ENCODE measurements at places on chromosomes 5 and 9. TPM values are rescaled to one million over a fixed set of nuclear protein-coding genes. Genes with fewer than 3 reads are reported as not detected.

GRCh38 chr5:57538341-57538955 is 55.8 kb upstream of the ACTBL2 start:
- DNase-seq: peak; percentile 79

DNA sequence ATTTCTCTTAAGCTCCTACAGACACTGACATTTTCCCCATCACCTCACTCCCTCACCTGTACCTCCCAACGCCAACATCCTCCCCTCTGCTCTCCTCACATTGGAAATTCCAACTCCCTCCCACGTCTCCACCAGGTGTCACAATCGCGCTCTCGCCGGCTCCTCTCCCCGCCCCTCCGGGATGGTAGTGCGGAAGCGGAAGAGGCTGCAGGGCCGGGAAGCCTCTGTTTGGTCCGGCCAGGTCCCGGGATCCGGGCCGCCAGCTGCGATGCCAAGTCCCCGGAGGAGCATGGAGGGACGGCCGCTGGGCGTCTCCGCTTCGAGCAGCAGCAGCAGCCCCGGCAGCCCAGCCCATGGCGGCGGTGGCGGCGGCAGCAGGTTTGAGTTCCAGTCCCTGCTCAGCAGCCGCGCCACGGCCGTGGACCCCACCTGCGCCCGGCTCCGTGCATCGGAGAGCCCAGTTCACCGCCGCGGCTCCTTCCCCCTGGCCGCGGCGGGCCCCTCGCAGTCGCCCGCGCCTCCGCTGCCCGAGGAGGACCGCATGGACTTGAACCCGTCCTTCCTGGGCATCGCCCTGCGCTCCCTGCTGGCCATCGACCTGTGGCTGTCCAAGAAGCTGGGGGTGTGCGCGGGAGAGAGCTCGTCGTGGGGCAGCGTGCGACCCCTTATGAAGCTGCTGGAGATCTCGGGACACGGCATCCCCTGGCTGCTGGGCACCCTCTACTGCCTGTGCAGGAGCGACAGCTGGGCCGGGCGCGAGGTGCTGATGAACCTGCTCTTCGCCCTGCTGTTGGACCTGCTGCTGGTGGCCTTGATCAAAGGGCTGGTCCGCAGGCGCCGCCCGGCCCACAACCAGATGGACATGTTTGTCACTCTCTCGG is at the start of gene PLPP6:
TSS of gene PLPP6 (plus strand) at position 187 of the 881 bp plus-strand sequence. CDS start at position 269, 82 bp downstream.
- DNase-seq: peak; percentile 75

DNA sequence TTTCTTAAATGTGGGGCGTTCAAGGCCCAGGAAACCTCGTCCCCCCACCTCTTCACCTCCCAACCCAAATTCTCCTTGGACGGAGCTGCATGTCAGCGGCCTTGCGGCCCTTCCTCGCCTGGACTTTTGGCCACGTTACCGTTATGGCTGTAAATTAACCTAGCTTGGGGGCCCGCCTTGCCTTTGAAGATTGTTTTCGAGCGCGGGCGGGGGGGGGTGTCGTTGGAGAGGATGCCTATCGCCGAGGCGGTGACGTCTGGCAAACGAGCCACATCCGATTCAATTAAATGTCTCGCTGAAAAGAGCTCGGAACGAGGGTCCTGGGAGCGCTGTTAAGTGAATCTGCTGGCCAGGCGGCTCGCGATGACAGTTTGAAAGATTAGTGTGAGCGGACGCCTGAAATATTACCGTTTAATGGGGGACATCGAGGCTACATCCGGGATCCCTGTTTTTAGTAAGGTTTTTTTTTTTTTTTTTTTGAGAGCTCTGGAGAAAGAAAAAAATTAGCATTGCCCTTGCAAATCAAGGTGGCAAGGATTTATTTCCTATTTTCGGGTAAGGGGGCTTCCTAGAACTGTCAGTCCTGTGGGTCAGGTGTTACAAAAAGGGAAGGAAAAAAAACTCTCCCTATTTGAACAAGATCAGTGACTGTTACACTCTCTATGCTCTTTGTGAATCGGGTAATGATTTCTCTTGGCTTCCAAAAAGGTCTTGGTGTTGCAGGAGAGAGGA is 2.3 kb upstream of the NKX2-5 start:
- no peak for DNase-seq

GRCh38 chr5:170439223-170439943 is 50.2 kb upstream of the KCNMB1 start:
- no peak for DNase-seq

GRCh38 chr5:88888848-88889188 is 5.8 kb upstream of the MEF2C start:
- DNase-seq: no peak

DNA sequence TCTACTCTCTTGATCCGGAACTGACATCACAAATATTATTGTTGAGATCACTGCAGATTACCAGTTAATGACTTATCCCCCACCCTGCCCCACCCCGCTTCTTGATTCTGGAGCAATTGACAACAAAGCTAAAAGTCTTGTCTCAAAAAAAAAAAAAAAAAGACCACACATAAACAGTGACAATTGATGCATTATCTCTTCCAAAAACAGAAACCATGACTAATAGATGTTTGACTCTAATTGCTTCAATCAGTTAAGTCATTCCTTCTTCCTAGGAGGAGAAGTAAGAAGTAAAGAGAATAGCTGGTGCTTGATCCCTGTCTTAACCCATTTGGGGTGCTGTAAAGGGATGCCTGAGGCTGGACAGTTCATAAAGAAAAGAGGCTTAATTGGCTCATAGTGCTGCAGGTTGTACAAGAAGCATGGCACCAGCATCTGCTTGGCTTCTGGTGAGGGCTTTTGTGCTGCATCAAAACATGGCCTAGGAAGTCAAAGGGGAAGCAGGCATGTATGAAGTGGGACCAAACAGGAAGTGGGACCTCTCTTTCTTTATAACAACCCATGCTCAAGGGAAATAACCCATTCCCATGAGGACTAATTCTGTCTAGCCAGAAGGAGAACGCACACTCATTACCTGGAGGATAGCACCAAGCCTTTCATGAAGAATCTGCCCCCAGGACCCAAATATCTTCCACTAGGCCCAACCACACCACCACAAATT is 158.7 kb downstream of the TMEM167A start:
- DNase-seq: no peak

DNA sequence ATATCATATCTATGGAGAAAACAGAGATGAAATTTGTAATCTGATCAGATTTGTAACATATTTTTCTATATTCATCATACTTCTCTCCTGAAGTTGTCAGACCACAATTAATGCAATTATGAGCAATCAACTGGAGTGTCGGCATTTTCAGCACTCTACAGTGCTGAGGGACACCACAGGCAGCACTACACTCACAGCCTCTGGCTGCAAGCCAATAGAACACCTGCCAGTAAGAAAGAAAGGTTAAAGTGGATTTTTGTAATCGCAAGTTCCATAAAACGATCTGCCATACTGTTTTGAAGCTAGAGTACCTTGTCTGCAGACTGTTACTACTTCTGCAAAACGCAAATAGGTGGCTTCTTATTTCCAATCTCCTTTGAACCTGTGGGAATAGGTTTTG is 147.6 kb downstream of the ADAMTS6 start:
- no peak for DNase-seq

GRCh38 chr5:78666041-78666444 is 17.5 kb upstream of the LHFPL2 start:
- DNase-seq: peak; percentile 63

CDK9 gene
- 30.3 TPM for total RNA-seq

GRCh38 chr5:74327339-74327685 is 313.2 kb downstream of the ENC1 start:
- DNase-seq: no peak

DNA sequence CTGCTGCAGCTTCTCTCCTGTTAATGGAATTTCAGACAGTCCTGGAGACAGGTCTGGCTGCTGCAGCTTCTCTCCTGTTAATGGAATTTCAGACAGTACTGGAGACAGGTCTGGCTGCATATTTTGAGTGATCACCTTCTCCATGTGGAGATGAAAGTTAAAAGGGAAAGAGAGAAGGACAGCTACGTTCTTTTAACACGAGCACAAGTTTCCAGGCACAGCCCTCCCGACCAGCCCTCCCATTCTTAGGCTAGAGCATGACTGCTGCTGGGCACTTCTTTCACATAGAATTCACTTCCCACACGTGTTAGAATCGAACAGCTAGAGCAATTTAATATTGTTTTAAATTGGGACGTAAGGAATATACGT is 133.3 kb upstream of the DMRT1 start:
- no peak for DNase-seq

IL13 gene
- total RNA-seq: not detected

- peak; percentile 69 for DNase-seq
Observed at GRCh38 chr5:72543365-72543764, 36.2 kb upstream of the ZNF366 start.

MSMP gene
- not detected for total RNA-seq

LCNL1 gene
- not detected for total RNA-seq

DNA sequence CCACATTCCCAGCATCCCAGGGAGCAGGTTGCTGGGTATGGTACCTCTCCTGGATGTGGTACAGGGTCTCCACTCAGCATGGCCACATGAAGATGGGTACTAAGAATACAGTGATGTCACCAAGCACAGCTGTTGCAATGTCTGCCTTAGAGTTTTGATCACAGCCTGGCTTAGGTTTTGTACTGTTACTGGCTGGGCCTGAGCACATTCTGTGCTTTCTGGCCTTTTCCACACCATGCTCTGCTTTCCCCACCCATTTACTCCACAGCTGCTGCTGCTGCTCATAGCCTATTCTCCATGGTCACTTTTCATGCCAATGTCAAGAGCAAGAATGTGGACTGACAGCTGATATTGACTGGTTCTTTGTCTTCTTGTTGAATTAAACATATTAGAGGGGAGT is 481.9 kb downstream of the ARHGEF28 start:
- DNase-seq: no peak

HSPB3 gene
- total RNA-seq: 0.54 TPM

DNA sequence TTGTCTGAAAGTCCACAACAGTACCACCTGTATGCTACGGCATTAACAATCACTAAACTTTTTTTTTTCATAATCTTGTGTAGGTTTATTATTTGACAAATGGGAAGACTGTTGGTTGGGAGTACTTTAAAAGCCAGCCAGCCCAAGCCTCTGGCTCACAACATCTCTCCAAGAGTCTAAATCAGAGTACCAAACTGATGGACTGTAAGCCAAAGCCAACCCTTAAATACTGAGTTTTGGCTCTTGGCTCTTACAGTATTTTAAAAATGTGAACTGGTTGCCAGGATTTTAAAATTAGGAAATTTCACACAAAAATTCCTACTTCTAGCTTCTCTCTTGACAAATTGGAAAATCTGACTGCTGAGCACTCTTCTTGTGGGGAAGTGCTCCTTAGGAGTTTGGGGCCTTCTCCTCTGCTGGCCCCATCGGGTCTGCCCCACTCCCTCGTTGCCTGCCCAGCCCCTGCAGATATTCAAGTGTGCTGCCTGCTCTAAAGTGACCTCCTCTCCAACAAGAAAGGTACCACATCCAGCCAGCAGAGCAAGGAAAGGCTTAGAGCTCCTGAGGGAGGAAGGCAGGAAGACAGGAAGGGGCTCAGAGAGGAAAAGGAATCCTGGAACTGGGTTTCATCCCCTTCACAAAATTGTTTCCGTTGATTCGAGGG is 21.8 kb upstream of the TMOD1 start:
- DNase-seq: no peak

GRCh38 chr5:171744264-171744663 is 41.4 kb upstream of the SMIM23 start:
- DNase-seq: no peak

GRCh38 chr5:54738973-54739367 is 221.4 kb downstream of the SNX18 start:
- DNase-seq: no peak

GRCh38 chr9:81575956-81576355 is 113.4 kb downstream of the TLE1 start:
- peak; percentile 79 for DNase-seq

ARL14EPL gene
- not detected for total RNA-seq

DNA sequence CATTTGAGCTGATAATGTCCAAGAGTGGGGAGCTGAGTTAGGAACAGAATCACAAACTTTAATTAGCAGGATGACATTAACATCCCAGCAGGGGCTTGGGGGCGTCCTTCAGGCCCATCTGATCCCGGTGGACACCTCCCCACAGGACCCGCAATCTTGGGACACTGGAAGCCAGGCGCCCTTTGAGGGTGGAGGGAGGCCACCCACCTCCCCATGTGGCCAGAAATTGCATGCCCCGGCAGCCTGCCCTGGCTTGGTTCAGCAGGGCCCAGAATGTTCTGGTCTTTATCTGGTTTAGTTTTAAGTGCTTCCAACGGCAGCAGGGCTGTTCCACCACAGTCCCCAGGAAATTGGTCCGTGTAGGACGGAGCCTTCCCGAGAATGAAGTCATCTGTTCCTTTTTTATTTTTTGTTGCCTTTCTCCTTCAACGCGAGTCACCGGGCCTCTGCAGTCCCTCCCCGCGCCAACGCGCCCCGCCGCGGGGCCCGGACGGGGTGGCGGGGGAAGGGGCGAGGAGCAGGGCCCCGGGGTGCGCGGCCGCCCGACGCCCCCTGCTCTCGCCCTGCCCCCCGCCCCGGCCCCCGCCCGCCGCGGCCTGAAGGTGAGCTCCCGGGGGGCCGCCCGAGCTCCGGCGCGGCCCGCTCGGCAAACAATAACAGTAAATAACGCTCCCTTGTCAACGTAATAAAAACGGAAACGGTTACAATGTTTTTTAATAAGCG is 207.9 kb downstream of the C9orf50 start:
- DNase-seq: peak; percentile 78

DNA sequence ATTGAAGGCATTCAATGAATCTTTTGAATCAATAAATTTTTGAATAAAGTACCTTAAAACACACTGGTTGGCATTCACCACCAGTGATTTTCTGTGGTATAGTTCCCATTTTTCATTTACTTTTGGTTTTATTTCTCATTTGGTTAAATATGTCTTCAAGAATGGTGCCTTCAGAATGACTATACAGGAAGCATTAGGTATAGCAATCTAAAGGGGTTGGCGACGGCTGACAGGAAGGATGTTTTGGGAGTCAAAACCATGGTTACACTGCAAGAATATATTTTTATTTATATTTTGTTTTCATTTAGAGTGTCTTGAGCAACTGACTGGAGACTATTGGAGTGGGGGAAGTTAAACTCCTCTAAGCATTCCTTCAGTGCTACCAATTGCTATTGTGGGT is 235.7 kb downstream of the HTR1A start:
- no peak for DNase-seq

CCDC192 gene
- total RNA-seq: not detected

IQGAP2 gene
- total RNA-seq: 0.36 TPM

DNA sequence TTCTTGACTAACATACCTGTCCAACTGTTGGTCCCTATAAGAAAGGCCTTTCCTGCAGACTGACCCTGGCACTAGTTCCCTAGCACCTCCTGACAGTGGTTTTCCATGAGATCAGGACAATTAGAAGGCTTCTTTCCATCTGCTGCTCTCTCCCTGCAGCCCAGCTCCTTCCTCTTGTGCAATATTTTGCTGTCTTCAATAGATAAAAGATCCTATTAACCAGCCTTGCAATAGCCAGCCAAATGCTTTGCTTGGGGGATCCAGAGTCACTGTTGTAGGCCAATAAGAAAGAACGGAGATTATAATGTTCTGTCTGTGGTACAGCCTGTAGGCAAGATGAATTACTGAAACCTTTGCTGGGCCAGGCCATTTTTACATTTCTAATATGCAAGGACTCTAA is 18.4 kb upstream of the NME5 start:
- DNase-seq: no peak
